Cerebellar nuclear complex (tissue), 1 donor: ENCODE measurements at places on chromosomes 13 and 19.

DNA sequence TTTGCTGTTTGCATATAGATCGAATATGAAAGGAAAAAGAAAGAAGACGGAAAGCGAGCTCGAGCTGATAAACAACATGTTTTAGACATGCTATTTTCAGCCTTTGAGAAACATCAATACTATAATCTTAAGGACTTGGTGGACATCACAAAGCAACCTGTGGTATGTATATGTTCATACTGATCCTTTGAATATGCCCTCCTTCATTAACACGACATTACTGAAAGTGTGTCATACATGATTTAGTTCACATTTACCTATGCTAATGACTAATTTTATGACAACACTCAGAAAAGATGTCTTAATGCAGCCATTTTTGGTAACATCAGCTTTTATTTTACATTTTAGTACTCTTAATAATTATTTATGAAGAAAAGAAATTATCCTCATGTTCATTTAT, 66.4 kb upstream of the KCTD4 start:
- DNase-seq, result no peak

- no peak for DNase-seq
Observed at GRCh38 chr19:35767288-35768081, 7.9 kb upstream of the ARHGAP33 start.

DNA sequence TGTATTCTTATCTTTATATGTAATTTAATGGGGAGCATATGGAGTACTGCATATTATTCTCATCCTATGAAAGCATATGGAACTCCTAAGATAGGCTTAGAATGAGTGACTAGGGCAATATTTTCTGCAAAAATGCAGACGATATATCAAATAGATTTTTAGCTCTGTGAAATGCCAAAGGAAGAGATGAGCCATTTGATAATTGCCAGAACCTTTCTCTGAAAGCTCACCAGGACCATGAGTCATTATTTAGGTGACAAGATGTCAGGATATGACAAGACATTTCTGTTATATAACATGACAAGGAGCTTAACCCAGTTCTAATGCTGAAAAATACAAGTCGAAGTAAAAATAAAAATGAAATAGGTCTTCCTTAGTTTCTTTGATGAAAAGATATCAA, 145.0 kb downstream of the SLITRK6 start:
- no peak for DNase-seq

DNA sequence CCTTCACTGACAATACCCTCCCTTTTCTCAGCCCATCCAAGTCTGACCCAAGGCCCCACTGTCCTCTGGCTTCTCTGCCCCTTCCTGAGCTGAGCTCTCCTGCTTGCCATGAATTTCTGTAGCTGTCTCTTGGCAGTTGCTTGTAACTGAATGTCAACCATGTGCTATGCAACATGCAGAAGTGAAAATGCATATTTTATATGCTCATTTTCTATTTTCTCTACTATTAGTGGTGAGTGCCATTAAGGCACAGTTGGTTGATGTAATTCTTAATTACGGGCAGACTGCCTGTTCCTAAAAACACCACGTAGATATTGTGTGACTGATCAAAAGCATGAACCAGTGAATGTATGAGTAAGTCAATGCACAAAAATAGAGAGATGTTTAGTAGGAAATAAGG, 29.6 kb downstream of the TNFSF11 start:
- DNase-seq, result no peak

- DNase-seq, result no peak
Observed at GRCh38 chr13:32660227-32660626, 74.0 kb downstream of the PDS5B start.

- no peak for DNase-seq
Observed at GRCh38 chr19:55080121-55080967, 4.7 kb downstream of the EPS8L1 start.

DNA sequence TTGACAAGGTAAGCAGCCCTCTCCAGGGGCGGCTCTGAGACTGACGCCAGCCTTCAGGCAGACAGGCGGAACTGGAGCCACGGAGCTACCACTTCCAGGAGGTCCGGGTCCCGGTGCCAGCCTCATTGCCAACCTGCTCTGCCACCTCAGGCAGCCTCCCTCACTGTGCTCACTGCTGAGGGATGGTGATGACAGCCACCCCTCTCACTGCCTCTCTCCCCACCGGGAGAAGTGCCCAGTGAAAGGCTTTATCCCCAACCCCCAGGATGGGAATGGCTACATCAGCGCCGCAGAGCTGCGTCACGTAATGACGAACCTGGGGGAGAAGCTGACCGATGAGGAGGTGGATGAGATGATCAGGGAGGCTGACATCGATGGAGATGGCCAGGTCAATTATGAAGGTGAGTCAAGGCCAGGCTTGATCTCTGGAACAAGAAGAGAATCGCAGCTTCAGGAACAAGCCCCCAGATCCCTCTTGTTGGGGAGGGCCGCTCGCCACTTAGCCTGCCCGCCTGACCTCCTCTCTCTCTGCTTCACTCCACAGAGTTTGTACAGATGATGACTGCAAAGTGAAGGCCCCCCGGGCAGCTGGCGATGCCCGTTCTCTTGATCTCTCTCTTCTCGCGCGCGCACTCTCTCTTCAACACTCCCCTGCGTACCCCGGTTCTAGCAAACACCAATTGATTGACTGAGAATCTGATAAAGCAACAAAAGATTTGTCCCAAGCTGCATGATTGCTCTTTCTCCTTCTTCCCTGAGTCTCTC, 7.6 kb downstream of the CALM3 start:
- DNase-seq, result no peak

DNA sequence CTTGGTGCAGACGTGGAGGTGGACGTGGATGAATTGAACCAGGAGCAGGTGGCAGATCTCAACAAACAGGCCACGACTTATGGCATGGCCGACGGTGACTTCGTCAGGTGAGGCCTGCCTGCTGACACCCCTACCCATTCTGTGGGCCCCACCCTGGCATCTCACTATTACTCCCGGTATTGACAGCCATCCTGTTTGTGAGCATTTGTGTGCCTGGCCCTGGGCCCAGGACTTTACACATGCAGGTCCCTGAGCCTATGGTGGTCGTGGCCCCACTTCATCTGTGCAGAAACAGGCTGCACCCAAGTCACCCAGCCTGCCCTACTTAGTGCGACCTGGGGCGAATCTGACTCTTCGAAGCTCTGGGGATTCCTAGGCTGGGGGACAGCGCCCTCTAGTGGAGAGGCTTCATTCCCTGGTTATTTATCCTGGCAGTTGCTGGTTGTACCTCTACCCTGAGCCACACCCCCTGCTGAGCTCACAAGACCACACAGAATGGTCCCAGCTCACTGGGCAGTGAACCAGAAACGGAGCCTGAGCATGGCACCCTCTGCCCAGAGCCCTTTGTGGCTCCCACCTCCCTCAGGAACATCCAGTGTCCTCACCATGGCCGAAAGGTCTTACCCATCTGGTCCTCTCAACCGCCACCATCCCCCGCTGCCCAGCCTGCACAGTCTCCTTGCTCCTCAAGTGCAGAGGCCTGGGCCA, 16.9 kb downstream of the ZNF296 start:
- DNase-seq, result no peak

- no peak for DNase-seq
Observed at GRCh38 chr13:50511877-50512341, 331.6 kb downstream of the DLEU7 start.
